ENCODE measurements at places on chromosomes 2 and 18.

DNA sequence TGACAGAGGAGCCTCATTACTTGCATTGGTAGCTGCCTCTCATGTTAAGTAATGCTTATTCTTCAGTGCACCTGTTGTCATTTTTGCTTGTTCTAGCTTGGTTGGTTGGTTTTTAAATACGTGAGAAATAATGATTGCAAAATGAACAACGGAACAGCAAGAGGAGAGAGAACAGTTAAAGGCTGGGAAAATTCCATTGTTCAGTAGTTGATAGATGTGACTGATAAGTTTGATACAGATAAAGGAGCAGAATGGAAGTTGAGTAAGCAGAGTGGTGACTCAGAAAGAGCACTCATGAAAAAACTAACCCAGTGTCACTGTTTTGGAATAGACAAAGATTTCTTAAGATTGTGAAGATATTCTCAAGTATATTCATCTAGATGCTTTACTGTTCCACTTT is 50.5 kb downstream of the MTA3 start:
- no peak for DNase-seq

DNA sequence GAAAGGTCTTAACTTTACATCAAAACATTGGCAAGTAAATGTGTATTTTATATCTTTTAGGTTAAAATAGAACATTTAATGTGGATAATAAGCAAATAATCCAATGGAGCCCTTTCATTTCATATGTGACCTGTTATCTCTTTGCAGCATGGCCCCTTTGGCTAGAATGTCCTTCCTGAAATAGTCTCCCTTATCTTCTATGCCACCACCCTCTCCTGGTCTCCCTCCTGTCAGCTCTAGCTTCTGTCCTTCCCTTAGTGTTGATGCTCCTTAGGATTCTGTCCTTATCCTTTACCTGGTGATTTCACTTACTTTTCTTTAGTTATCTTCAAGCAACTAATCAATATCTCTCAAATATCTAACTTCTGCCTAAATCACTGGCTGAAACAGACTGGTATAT is 87.1 kb upstream of the TFCP2L1 start:
- DNase-seq: no peak

GRCh38 chr18:30970196-30970816 is 72.2 kb downstream of the DSC3 start:
- peak; percentile 71 for DNase-seq

DNA sequence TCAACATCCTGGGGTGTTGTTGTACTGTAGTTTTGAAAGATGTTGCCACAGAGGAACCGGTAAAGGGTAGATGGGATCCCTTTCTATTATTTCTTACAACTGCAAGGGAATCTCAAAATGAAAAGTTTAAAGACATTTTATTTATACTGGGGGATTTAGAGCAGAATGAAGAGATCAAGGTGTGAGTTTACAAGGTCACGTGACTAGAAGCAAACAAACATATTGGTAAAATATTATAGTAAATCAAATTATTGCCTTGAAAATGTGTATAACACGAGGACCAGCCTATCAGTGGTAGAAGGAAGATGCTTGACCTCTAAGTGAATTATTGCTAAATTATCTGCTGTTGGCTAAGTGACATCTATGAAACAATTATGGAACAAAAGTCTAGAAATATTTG is 97.2 kb downstream of the SMIM21 start:
- DNase-seq: no peak

DNA sequence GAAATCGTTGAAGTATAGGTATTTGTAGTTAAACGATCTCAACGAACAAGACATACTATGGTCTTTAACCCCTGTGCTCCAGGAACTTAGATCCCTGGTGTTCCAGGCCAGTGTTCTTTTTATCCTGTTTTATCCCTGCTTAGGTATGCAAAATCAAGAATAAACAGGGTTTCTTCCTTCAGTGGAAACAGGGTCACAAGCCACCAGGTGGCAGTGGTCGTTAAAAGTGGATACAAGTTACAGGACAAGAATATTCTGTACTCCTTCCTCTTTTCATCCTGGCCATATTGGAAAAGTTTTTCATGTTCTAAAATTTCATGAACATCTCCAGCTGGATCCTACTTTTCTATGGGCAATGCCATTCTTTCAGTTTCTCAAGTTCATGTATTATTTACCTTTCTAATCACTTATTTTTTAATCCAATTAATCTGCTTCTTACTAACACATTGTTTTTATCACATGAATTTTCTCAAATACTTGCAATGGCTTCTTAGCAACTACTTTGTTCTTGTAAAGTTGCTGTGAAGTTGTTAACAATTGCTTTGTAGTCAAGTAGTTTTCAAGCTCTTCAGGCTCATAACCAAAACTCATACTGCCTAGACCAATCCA is 16.4 kb upstream of the HNMT start:
- DNase-seq: peak; percentile 86

GRCh38 chr2:232075859-232076258 is 114.3 kb downstream of the DIS3L2 start:
- DNase-seq: no peak

DNA sequence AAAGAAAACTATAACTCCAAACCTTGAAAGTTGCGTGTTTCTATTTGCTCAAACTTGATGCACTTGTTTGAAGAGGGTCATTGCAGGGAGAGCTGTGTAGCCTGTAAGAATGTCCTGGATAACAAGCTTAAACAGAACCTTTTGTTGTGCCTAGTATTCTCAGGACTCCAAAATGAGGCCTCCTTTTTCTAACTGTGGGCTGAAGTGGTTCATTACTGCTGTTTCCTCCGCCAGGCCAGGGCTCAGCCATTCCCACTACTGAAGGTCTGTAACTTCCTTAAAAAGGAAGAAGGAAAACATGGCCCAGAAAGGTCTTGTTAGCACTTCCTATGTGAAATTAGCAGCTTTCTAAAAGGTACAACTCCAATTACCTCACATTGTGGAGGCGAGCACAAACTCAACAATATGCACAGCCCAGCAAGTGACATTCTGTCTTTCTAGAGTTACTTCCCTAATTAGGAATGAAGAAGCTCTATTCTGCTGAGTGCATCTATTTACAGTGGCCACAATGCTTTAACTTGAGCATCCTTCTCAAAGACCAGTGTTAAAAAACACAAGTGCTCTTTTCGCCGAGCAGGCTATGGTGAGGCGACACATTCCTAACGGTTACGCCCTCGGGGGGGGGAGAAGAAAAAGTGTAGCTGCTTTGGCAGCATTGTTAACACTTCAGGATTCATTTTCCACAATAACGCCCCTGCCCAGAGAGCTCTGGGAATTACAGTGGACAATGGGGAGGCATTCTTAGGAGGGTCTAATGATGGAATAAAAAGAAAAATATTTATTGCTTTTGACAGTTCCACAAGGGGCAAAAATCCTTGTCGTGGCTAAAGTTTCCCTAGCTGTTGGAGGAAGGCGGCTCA is 136.9 kb upstream of the SIX3 start:
- no peak for DNase-seq

DNA sequence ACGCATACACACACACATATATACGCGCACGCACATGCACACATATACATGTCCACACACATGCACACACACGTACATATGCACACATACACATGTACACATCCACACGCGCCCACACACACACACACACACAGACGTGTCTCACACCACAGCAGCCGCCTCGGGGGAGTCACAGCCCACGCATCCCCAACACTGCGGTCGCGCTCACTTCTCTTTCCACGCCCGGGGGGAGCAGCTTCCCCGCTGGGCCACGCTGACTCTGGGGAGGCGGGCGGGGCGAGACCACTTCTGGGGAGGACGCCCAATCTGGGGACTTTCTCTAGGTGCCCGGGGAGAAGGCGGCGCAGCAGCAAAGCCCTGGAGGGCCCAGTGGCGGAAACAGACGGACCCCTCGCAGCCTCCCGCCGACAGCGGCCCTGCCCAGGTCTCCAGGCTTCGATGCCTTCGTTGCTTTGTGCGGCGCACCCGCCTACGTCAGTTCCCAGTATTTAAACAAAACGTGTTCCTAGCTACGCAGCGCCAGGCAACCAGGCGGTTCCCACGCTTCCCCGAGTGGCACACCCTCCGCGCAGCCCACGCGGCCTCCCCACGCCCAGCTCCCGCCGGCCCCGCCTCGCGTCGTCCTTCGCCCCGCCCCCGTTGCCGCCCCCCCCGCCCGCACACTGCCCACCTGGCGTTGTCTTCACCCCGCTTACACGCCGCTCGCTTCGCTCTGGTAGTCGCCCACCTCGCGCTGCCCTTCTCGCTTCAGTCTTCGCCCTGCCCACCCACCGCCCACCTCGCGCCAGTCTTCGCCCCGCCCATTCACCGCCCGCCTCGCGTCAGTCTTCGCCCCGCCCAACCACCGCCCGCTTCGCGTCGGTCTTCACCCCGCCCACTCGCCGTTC is 810 bp upstream of the RBFA start:
- DNase-seq: no peak

GRCh38 chr2:161780881-161781280 is 156.7 kb downstream of the SLC4A10 start:
- DNase-seq: no peak

GRCh38 chr2:203543898-203544328 is 8.8 kb upstream of the RAPH1 start:
- DNase-seq: no peak

- DNase-seq: peak; percentile 71
These were observed 64.7 kb upstream of the KLF7 start for GRCh38 chr2:207230261-207231105.

DNA sequence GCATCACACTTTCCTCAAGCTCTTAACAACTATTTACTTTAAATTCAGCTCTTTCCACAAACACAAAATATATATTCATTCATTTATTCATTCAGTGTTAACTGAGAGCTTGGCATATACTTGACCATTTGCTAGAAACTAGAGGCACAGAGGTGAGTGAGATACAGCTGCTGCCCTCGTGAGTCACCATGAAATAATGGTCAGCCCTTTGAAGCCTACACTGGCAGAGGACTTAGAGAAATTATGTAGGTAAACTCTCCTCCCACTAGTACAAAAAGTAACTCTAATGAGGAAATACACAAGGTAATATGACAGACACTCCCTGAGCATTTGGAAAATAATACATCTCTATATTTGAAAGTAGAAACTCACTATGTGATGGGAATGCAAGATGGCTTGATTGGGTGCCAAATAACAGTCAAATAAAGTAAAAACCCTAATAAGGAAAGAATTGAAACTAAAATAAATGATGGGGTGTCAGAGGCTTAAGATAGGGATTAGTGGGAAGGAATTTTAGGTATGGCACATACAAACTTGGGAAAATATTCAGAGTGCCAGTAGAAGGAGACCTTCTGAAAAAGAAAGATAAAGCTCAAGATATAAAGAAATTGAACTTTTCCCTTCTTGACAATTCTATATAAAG is 61.1 kb downstream of the ANTXR1 start:
- DNase-seq: no peak

DNA sequence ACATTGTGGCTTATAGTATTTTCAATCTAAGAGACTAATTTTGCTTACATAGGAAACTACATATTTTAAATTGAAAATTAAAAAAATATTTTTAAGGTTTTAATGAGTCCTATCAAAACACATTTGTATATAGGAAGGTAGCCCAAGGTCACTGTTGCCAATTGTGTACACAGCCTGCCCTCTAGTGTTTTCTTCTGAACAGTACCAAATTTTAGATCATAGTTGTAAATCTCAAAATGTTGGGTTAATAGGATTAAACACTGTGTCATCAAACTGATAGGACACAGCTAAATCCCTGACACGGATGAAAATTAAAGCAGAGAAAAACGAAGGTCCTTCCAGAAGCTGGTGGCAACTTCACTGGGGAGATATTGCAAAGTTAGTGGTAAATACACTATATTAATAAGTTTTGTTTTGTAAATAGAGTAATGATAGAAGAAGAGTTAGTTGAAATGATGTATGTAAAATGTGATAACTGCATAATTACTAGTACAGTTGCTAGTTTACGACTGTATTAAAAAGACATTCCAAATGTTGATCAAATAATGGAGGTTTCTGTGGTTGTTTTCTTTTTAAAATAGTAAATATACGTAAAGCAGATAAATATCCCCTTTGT is 19.7 kb downstream of the CLUL1 start:
- peak; percentile 72 for DNase-seq

GRCh38 chr2:224357098-224357901 is 44.6 kb downstream of the FAM124B start:
- DNase-seq: peak; percentile 84

- no peak for DNase-seq
These were observed 335.5 kb upstream of the NT5C1B start for GRCh38 chr2:18924886-18925285.

GRCh38 chr2:233448220-233448559 is 93.9 kb downstream of the DGKD start:
- DNase-seq: peak; percentile 64

DNA sequence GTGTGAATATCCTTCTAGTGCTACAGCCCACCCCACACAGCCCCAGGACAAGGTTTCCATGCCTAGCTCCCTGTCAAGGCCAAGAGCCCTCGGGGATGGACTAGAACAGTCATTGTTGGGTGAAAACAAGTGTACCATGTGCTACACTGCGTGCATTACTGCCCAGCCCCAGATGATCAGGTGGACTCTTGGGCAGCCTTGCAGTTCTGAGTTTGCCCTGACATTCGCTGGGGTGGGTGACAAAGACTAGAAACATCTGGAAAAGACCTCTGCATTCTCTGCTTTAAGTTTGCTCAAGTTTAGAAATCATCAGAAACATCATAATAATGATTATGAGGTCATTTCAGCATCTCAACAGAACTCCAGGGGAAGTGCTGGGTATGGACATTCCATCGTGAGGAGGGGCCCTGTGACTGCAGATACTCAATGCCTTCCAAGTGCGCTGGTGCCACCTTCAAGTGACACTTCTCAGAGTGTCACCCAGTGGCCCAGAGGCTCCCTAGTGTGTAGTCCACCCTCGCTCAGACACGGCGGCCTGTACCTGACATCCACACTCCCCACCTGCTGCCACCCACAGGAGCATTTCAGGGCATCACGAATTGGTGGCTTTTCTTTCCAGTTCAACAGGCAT is 5.3 kb upstream of the PXDN start:
- DNase-seq: no peak

DNA sequence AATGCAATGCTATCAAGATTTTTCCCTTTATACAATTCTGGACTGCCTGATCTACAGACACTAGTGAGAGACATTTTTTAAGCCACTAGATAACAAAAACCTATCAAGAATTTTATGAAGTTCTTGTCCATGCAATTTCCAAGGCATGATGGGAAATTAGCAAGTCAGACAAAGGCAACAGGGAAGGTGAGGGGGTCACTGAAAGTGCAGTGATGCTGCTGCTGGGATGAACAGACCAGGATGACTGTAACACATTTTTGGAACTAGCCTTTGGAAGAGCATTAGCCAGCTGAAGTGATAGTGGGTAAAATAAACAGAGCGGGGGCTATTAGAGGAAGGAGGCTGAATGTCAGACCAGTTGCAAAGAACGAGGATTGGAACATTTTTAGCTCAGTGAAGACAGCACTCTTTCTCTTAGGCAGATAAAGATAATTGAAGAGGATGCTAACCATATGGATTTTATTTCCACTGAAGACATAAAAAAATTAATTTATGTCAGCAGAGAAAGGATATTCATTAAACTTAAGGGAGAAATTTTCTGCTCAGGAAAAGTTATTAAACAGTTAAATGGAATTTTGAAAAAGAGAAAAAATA is 17.9 kb downstream of the NRXN1 start:
- DNase-seq: no peak

Measured in OCI-M1 (cell line).